ENCODE measurements at places on chromosomes 6 and 20.

DNA sequence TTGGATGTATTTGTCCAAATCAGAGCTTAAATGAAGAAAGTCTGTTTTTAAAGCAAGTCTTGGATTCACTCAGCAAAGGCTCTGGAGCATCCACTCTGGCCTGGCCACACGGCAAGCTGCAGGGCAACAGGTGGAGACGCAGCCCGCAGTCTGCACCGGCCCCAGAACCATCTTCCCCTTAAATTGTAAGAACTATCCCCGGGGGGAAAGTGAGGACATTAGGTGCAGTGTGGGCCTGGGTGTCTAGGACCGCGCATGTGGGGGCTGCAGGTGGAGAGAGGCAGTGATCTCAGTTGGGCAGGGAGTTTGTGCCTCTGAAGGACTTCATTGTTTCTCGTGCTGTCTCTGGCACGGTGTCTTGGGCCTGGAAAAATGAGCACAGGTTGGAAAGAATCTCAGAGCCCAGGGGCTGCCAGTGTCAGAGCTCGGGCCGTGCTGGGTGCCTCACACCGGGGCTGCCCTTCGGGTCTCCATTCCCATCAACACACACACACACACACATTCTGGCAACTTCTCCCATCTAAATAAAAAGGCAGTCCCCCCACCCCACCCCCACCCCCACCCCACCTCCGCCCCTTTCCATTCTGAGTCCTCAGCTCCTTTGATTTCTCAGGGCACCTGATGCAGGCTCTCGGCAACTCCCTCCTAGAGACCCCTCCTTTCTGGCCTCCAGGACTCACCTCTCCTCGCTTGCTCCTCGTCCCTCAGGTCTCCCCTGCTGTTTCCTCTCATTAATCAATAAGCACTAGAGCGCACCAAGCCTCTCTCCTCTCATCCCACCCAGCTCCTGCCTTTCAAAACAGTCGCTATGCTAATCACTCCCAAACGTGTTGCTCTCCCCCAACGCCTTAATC lies 48.4 kb downstream of the FOXF2 start:
- no peak for DNase-seq

DNA sequence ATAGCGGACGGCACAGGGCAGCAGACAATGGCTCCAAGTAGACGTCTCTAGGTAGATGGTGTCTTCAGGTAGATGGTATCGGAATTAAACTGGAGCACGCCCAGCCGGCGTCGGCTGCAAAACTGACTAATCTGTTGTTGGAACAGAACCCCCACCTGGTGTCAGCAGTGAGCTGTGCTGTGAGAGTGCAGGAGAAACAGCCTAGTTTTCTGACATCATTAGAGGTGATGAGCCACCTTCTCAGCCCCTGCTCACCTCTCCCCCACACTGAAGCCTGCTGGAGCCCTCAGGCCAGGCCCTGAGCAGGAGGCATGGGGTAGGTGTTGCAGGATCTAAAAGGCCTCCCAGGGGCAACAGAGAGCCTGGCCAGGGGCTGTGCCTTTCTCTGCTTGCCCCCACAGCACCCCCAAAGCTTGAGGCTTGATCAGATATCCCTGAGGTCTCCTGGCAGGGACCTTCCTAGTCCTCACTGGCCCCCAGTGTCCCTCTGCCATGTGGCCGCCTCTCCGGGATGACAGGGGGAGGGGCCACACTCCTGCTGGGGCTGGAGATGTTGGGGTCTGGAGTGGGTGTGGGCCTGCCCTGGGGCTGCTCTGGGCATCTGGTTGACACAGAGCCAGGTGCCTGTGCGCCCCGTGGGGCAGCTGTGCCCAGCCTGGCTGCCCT lies 6.9 kb upstream of the HELZ2 start:
- peak; percentile 5 for DNase-seq

- no peak for DNase-seq
Measured at GRCh38 chr6:84597238-84597875, 167.0 kb downstream of the TBX18 start.

DNA sequence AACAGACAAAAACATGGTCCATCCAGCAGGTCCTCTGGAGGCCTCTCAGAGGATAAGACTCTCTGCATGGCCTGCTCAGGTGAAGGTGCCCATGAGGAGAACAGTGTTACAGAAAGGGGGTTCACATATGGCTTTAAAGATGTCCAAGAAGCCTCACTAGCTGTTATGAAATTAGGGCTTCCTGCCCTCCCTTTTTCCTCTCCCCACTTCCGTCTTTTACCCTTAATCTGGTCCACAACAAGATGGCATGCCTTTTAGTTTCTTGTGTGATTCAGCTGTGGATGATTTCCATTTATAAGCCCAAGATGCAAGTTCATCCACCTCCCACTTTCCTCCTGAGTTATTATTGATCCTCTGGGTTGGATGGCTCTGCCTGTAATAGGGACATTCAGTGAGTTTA lies 14.0 kb downstream of the GCNT2 start:
- no peak for DNase-seq

DNA sequence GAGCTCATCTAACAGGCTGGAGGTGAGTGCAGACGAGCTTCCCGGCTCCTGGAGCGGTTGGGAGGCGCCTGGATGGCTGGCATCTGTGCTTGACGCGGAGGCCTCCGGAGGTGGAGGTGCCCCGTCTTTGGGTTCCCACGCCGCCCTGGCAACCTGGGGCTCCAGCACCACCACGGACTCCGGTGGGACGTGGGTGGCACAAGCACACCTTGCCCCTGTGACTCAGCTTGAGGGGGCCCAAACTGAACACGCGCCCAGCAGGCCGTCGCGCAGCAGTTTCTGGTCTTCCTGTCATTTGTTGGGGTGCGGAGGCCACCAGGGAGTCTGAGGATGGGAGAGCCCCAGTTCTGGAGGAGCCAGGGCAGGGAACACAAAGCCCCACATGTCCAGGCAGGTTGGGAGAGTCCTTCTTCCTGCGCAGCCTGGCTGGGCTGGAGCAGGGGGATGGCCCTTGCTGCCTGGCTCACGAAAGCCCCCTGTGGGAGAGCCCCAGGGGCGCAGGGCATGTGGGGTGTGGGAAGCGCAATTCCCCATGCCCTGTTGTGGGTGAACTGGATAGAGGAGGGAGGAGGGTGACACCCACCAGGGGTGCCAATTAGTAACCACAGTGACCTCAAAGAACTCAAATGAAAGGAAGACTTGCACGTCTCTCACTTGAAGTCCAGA lies 1378.6 kb upstream of the DEFB115 start:
- no peak for DNase-seq

DNA sequence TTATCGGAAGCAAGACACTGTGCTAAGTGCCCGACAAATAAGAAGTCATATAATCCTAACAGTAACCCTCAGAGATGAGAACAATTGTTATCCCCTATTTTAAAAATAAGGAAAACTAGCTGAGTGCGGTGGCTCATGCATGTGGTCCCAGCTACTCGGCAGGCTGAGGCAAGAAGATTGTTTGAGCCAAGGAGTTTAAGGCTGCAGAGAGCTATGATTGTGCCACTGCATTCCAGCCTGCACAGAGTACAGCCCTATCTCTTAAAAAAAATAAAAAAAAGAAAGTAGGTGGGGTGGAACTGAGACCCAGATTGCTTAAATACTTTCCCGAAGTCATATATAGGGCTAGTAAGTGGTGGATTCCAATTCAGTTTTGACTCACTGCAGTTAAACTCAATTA lies 84.7 kb downstream of the UST start:
- DNase-seq = no peak

GRCh38 chr20:53847139-53847836 lies 223.1 kb downstream of the BCAS1 start:
- DNase-seq = no peak

- DNase-seq = no peak
Measured at GRCh38 chr6:88449770-88450169, 283.6 kb upstream of the CNR1 start.

- DNase-seq = no peak
Measured at GRCh38 chr6:106849120-106849519, 125.4 kb downstream of the CD24 start.

- DNase-seq = no peak
Measured at GRCh38 chr20:24598996-24599395, 129.6 kb downstream of the SYNDIG1 start.

Measured in NCI-H1105 (cell line).